ENCODE measurements at places on chromosomes 5 and 9. TPM values are rescaled to one million over a fixed set of nuclear protein-coding genes. Genes with fewer than 3 reads are reported as not detected.

CYSRT1 gene
- 4.6 TPM for total RNA-seq

MLANA gene
- not detected for total RNA-seq

KLF4 gene
- 33.7 TPM for total RNA-seq

SSBP2 gene
- total RNA-seq, result 12.7 TPM

KCNN2 gene
- 0.07 TPM for total RNA-seq

SPINK13 gene
- not detected for total RNA-seq

ZNF618 gene
- 8.9 TPM for total RNA-seq
